ENCODE measurements at places on chromosomes 13 and 19. TPM values are rescaled to one million over a fixed set of nuclear protein-coding genes. Genes with fewer than 3 reads are reported as not detected.

The INAFM1 gene
- total RNA-seq = 3.0 TPM

The GGACT gene
- total RNA-seq = 5.2 TPM

The IGFL4 gene
- not detected for total RNA-seq

The DAPK3 gene
- 112 TPM for total RNA-seq

The NLRP9 gene
- not detected for total RNA-seq

The C13orf42 gene
- not detected for total RNA-seq

The CACNA1A gene
- 0.98 TPM for total RNA-seq
